Activated naive CD8-positive, alpha-beta T cell treated with anti-CD3 and anti-CD28 coated beads for 36 hours (primary cell): ENCODE measurements at places on chromosomes 7 and 10.

GRCh38 chr10:77241350-77241725, 396.3 kb downstream of the KCNMA1 start:
- no peak for DNase-seq

DNA sequence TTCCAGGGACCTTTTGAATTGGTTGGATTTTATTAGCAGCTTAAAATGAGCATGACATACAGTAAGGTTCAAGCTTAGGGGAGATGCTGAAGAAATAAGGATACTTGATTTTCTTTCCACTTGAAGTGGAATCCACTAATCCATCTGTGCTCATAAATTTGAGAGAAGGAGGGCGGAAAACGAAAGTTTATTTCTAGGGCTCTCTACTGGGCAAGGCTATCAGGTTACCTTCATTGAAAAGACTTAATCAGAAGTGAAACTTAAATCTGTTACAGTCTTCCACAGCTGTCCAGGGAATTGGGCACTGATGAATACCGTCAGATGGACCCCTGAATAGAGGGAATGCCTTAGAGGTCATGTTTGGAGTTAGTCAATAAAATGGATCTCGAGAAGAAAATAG, 21.8 kb downstream of the AUTS2 start:
- DNase-seq, result no peak

GRCh38 chr7:138431517-138431916, 28.5 kb upstream of the TRIM24 start:
- DNase-seq, result no peak

DNA sequence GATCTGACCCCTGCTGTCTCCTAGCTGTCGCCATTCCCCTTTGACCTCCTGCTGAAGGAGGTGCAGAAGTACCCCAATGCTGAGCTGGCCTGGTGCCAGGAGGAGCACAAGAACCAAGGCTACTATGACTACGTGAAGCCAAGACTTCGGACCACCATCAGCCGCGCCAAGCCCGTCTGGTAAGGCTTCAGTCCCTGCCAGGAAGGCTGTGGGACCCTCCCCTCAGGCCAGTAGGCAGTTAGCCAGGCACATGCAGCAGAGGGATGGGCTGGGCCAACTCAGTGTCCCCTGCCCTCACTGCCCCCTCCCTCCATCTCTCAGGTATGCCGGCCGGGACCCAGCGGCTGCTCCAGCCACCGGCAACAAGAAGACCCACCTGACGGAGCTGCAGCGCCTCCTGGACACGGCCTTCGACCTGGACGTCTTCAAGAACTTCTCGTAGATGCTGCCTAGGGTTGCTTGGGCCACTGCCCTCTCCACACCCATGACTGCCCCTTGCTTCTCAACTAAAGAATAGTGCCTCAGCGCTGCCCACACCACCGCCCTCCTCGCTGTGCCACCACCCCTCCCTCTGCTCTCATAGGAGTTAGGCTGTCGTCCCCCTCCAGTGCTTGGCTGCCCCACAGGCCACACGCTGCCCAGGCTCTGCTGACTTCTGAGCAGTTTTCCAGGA, 41.0 kb upstream of the ZMIZ2 start:
- DNase-seq, result no peak

DNA sequence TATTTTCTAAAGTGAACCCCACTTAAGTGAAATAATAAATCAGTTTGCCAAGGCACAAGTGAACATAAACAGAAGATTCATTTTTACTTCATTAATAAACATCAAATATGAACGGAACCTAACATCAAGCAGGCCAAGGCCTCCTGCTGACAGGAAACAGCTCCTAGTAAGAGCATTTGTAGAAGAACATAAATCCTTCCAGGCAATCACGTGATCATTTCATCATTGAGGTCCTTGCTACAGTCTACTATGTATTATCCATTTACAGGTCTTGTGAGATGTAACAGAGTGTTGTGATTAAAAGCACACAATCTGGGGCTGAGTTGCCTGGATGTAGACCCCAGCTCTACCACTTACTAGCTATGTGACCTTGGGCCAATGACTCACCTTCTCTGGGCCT, 70.6 kb downstream of the CALD1 start:
- DNase-seq, result no peak

GRCh38 chr10:63699785-63700613, 178.8 kb downstream of the REEP3 start:
- no peak for DNase-seq

DNA sequence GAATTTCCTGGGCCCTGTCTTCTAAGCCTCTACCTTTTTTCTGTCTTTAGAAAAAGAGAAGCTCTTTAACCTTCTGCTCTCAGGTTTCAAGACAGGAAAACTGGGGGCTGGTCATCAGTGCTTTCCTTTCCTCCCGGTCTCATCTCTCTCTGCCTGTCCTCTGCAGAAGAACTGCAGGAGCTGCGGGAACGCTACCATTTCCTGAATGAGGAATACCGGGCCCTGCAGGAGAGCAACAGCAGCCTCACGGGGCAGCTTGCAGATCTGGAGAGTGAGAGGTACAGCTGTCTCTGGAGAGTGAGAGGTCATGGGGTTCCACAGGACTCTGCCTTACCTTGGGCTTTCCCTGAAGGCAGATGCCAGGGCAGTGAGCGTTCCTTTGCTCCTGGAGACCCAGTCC, 12.7 kb downstream of the CCDC136 start:
- DNase-seq, result no peak

GRCh38 chr7:159195946-159196345, 51.3 kb upstream of the VIPR2 start:
- no peak for DNase-seq

- no peak for DNase-seq
Observed at GRCh38 chr7:1748839-1749173, 78.7 kb downstream of the ELFN1 start.

DNA sequence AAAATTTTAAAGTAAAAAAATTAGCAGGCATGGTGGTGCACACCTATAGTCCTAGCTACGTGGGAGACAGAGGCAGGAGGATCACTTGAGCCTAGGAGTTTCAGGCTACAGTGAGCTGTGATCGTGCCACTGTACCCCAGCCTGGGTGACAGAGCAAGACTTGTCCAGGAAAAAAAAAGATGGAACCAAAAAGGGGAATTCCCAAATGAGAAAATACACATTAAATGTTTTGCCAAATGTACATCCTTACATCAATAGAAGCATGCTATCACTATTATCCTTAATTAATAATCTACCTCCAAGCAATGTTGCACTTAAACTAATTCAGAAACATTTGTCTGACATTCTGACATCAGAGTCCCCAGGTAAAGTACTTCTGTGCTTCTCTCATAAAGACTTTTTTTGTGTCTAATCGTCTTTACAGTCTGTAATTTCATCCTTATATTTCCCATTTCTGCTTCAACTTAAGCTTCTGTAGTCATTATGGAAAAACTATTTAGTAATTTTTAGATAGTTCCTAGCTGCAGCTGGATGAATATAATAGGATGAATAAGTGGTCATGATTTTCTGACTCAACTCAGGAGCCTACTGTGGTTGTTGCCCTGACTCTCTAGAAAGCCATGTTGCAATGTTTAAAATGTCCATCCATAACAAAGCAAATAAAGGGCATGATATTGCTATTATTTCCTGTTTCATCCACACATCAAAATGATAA, 57.7 kb downstream of the MYPN start:
- no peak for DNase-seq

- no peak for DNase-seq
Observed at GRCh38 chr7:151777908-151778670, 98.8 kb downstream of the PRKAG2 start.

GRCh38 chr7:18590241-18590640, 94.7 kb downstream of the HDAC9 start:
- DNase-seq, result no peak

DNA sequence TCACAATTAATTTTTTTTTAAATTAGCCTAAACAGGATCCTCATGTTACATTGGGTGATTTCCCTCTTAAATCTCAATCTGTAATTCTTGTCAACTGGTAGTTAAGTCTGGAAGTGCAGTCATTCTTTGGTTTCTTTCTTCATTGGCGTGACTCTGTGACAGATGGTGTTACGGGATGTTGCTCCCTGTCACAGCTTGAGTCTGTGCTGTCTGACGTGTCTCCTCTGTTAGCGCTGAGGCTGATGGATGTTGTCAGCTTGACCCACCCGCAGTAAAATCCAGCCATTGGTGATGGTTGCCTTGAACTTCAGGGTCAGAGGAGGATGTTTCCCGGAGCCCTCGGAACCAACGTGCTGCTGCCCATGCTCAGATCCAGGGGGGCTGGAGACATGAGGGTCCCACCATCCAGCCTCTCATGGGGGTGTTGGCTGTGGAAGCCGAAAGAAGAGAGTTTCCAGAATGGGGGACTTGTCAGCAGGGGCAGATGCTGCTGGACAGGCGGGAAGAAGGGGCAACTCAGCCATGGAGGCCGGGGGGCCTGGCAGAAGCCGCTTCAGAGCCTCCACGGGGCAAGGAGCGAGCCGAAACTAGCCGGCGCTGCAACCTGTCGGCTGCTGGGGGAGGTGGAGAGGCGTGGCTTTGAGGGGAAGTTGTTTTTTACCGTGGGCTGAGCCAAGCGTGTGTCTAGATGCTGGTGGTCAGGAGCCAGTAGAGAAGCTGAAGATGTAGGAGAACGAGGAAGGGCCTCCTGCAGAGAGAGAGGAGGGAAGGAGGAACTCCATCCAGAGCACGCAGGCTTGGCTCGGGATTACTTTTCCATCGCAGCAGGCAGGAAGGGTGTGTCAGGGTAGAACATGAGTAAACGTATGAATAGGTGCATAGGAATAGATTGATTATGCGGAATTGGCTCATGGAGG, 3.5 kb downstream of the SUN1 start:
- no peak for DNase-seq

GRCh38 chr7:132544999-132545398, 31.3 kb downstream of the PLXNA4 start:
- no peak for DNase-seq

GRCh38 chr7:47314728-47315607, 266.9 kb downstream of the TNS3 start:
- no peak for DNase-seq

GRCh38 chr7:149153346-149153745, 6.1 kb downstream of the ZNF398 start:
- DNase-seq, result no peak

DNA sequence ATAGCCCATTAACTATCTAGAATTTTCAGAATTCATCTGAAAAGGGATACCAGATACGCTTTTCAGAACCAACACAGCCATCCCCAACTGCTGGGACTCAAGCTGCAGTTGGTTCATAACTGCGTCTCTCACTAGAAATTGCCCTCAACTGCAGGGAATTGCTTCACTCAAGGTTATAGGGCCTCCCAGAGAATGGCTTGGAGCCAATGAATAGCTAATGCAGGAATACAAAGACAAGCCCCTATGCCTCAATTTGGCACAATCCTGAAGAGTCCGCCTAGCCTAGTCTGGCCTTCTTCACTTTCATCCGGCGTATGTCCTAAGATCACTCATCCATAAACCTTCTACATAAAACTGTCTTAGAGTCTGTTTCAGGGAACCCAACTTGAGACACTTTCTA, 164.0 kb downstream of the SKAP2 start:
- no peak for DNase-seq

DNA sequence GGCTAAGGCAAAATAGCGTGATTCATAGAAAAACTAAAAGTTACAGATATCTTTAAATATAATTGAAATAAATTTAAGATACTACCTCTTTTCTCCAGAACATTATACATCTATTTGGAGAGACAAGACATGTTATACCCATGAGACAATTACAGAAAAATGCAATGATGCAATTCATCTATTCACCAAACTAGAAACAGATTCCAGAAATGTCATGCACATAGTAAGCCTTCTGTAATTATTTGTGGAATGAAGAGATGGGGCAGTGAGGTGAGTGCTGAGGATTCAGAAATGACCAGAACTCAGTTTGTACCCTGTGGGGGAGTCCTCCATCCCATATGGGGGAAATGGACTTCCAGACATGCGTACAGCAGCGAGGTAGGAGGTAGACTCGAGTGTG, 99.4 kb downstream of the MKX start:
- no peak for DNase-seq

- DNase-seq, result no peak
Observed at GRCh38 chr10:8325024-8325980, 270.8 kb downstream of the GATA3 start.

GRCh38 chr10:133618851-133619250, 7.7 kb downstream of the FRG2B start:
- DNase-seq, result no peak

DNA sequence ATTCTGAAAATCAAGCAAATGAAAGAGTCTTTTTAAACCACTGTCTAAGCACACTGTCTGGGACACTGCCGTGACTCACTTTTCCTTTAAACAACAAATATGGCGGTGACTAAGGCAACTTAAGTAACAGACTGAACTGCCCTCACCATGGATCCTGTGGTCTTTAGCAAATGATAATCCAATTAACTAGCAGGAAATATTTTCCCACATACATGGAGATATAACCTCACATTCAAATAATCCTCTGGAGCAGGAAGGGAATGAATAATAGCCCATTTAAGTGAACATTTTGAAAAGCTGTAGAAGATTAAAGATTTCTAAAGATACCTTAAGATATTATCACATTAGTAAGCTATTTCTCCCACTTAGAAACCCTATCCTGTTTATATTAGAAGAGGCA, 40.3 kb upstream of the LRRC17 start:
- no peak for DNase-seq

DNA sequence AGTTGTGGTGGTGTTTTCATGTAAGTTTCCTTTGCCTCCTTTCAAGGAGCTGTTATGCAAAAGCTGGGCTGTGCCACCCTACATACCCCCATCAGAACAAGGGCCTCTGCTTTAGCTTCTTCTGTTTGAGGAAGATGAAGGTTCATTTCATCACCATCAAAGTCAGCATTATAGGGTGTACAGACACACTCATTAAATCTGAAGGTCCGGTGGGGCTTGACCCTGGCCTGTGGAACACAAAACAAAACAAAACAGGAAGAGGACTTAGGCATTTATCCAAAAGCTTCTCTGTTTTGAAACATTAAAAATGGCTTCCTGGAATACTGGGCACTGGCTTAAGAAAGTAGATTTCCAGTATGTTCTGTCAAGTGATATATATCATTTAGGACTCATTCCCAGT, 15.8 kb downstream of the POLR3A start:
- no peak for DNase-seq

DNA sequence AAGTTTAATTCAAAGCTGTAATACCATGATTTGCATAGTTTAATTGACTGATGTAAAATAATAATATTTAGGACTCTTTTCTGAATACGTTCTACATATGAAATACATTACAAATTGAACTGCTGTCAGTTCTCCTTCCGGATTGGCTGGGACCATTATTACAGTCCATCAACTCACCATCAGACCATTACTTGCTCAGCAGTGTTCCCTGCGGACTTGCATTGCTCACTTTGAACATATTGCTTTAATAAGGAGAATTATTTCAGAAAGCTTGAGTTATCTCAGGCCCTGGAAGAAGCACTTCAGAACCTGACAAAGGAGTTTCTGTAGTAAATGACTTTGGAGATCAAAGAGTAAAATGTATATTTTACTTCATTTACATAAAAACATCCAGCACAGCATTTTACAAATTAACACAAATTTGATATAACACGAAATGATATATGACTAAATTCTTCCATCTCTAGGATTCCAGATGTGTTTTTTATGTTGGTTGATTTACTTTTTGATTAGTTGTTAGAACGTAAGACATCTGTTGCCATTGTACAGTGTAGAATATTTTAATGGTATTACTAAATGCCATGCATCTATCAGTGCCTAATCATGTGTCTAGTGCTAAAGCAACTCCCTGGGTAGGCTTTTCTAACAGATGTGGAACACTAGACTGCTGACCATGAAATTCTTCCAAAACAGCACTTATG, 418.5 kb upstream of the SEMA3A start:
- DNase-seq, result no peak
